Occipital lobe (tissue), 3 donors: ENCODE measurements at places on chromosomes 13 and 19.

DNA sequence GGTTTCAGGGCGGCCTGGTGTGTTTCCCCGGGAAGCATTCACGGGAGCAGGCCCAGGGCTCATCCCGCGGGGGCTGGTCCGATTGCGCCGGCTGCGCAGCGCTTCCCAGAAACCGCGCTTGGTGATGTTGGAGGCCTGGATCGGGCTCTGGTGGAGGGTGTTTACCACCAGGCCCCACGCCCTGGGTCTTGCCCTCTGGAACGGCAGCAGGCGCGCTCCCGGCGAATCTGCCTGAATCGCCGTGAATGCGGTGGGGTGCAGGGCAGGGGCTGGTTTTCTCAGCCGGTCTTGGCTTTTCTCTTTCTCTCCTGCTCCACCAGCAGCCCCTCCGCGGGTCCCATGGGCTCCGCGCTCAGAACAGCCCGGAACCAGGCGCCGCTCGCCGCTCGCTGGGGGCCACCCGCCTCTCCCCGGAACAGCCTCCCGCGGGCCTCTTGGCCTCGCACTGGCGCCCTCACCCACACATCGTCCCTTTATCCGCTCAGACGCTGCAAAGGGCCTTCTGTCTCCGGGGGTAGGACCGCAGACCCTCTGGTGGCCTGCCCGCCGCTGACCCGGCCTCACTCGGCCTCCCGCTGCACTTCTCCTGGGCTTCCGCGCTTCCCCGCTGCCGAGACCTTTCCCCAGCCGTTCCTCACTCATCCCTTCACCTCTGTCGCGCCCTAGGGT, 69.4 kb upstream of the GJB6 start:
- no peak for DNase-seq

- DNase-seq, result no peak
Observed at GRCh38 chr13:97300871-97301270, 78.7 kb downstream of the MBNL2 start.

DNA sequence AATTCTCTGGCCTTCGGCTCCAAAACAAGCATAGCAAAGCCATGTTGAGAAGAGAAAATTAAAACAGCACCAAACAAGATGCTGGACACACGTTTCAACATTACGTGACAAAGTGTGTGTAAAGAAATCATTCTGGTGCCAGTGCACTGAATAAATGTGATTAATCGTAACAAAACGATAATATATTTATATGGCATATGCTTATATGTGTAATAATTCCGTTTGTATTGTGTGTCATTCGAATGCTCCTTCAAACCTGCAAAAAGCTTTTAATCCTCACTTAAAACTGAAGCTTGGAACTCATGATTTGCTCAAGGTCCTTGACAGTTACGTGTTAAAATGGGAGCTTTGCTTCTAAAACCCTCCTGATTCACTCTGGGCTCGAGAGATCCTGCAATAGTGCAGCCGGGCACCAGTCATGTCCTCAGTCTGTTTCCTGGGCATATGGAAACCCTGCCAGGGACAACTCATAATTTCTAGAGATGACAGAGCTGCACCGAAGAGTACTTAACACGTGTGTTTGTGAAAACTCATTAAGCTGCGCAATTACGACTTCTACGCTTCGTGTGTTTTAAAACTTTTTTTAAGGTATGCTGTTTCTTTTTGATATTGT, 731 bp upstream of the AKAP8L start:
- no peak for DNase-seq

DNA sequence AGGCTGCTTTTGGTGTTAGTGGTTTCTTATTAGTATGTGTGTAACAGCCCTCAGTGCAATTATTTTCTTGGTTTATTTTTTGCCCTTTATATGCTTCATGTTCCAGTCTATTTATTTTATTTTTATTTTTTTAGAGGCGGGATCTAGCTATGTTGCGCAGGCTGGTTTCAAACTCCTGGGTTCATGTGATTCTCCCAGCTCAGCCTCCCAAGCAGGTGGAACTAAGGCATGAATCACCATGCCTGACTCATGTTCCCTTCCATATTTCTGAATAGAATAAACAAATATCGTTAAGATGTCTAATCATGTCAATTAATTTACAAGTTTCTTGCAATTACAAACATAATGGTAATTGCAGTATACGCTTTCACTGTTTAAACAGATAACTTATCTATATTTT, 11.7 kb downstream of the SKA3 start:
- no peak for DNase-seq

DNA sequence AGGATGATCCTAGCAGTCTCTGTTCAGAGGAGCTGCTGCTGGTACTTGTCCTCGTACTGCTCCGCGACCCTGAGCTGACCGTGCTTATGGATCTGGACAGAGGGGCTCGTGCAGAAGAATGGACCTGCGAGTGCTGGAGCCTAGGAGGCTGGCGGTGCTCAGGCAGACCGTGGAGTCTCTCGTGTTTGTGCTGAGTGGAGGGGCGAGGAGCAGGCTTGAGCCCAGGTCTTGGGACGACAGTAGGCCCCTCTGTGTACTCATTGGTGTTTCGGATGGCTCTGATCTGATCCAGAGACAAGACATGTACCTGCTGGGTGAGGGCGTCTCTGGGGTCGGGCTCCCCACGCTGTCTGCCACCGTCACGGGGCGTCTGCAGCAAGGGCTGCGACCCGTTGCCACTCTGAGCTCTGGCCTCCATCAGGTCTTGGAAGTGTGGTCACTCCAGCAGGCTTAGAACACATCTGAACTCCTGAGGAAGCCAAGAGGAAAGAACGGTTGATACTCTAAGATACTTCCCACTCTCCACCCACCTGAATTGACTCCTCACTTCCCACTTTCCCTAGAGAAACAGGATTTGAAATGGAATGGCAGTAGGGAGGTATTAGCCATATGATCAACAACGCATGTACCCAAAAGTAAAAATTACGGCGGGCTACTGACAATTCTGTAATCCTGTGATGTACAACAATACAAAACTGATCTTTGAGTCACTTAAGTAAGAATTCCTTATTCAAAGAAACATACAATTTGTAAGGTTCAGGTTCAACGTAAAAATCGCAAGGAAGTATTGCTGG, 3.4 kb downstream of the SPRY2 start:
- peak; percentile 32 for DNase-seq

GRCh38 chr19:34254698-34255432, 511 bp downstream of the GARRE1 start:
- no peak for DNase-seq

GRCh38 chr13:79475569-79475968, 5.4 kb upstream of the NDFIP2 start:
- no peak for DNase-seq

DNA sequence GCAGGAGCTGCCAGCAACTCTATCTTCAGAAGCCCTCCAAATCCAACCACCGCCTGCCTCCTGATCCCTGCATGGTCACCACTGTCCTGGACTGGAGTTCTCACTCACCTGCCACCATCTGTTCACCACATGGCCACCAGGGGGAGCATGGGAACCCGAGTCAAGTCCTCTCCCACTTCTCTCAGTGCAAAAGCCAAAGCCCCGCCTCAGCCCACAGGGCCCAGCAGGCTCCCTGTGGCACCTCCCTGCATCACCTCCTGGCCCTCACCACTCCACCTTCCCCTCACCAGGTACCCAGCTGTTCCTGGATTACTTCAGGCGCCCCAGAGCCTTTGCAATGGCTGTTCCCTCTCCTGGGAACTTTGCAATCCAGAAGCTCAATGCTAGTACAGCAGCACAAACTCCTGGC, 5.3 kb downstream of the DHPS start:
- DNase-seq, result peak; percentile 60

- DNase-seq, result no peak
Observed at GRCh38 chr13:78597602-78597932, 5.8 kb downstream of the POU4F1 start.

- DNase-seq, result peak; percentile 40
Observed at GRCh38 chr13:40352380-40352778, 314.1 kb downstream of the FOXO1 start.

GRCh38 chr19:54209058-54209810, 8.6 kb downstream of the RPS9 start:
- no peak for DNase-seq

- DNase-seq, result no peak
Observed at GRCh38 chr13:109576331-109576813, 210.0 kb downstream of the IRS2 start.

- no peak for DNase-seq
Observed at GRCh38 chr19:1307320-1307719, 21.6 kb downstream of the EFNA2 start.

- no peak for DNase-seq
Observed at GRCh38 chr19:46385636-46386035, 27.7 kb downstream of the CCDC8 start.

GRCh38 chr19:11434703-11435056, 241 bp downstream of the ODAD3 start:
- DNase-seq, result no peak

DNA sequence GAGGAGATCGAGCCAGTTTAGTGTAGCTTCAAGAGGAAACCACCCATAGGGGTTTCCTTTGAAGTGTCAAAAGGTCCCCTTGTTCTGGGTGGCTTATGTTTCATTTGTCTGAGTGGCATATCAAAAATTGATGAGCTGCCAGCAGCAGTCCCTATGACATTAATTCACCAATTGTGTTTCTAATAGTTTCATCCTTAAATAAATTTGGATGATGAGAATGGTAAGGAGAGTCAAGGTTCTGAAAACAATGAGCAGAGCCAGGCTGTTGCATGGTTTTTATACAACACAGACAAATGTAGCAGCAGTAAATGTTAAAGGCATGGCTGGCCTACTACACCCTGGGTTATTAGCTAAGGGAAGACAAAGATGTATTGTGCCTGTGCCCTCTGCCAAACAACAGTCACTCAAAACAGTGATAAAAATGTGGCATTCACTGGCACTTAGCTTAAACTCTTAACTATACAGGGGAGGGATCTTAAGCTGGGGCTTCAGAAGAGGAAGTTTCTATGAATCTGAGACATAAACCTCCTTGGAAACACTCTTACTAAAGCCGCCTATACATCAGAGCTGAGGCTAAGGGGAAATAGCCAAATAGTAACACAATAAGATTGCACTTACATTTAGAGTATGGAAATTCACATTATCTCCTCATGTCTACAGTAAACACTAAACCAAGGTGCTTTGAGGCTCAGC, 200.5 kb downstream of the POU4F1 start:
- no peak for DNase-seq

DNA sequence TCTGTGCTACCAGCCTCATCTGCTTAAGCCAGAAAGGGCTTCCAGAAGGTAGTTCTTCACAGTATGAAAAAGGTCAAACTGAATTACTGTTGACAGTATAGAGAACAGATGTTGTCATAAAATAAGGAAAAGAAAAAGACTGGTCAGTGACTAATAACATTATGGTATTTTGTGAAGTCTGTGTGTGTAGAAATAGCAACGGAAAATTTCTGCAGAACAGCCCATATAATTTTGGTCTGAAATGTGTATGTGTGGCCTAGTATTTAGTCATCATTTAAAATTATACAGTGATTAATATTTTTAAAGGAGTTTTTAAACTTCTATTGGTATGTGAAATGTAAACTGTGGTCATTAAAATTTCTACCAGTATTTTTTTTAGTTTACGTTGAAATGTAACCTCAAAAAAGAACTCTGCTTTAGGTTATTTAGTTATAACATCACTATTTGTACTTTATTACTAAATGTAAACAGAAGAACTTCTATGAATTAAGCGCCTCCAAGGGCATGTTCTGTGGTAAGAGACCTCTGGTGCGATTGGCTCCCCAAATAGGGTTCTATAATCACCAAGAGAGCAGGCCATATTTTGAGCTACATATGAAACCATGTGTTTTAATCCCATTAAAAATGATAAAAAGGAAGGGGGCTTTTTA, 3.3 kb upstream of the GPR183 start:
- no peak for DNase-seq

DNA sequence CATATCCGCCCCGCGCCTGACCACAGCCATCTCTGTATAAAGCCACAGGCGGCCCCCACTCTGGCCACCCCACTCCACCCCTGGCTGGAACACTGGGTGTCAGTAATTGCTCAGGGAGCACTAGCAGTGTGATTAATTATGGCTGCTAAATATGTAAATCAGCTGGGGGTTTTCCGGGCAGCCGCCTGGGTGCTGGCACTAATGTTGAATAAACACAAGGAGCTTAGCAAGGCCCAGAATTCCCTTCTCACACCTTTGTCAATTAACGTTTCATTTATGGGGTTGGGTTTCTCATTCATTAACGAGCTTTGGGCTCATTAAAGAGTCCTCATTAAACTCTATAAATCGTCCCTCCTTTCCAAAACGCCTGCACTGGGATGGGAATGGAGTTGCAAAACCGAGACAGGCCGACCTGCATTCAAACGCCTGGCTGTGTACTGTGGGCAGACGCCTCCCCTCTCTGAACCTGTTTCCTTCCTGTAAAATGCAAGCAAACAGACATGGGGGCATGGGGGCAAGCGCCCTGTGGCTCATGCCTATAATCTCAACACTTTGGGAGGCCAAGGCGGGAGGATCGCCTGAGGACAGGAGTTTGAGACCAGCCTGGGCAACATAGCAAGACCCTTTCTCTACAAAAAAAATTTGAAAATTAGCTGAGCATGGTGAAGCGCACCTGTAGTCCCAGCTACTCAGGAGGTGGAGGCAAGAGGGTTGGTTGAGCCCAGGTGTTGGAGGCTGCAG, 17.7 kb upstream of the OLFM2 start:
- no peak for DNase-seq

- DNase-seq, result no peak
Observed at GRCh38 chr13:71417205-71417604, 449.8 kb downstream of the DACH1 start.

GRCh38 chr19:16297575-16298178, 26.9 kb upstream of the KLF2 start:
- no peak for DNase-seq

DNA sequence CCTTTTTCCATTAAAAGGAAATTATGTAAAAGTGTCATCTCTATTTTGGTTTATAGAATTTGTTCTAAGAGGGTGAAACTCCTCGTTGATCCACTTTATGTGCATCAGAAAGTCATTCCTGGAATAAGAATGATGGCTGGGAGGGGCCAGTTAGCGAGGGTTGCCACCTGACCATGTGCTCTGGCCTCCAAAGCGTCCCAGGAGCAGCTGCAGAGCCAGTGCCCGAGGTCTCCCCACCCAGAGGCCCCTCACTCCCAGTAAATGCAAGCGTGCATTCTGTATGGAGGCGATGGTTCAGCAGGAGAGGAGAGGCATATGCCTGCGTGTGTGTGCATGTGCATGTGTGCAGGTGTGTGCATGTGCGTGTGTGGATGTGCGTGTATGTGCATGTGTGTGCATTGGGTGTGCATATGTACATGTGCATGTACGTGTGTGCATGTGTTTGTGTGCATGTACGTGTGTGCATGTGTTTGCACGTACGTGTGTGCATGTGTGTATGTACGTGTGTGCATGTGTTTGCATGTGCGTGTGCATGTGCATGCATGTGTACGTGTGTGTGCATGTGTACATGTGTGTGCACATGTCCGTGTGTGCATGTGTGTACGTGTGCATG, 345.8 kb downstream of the TEX29 start:
- DNase-seq, result no peak
